ENCODE measurements at places on chromosomes 5 and 9. TPM values are rescaled to one million over a fixed set of nuclear protein-coding genes. Genes with fewer than 3 reads are reported as not detected.

Gene DBN1
- polyA plus RNA-seq, result 355 TPM

Gene NFX1
- polyA plus RNA-seq, result 27.8 TPM

Gene CDC20B
- 0.07 TPM for polyA plus RNA-seq

Gene TEX48
- polyA plus RNA-seq, result not detected

Gene CCL27
- polyA plus RNA-seq, result 0.57 TPM

DNA sequence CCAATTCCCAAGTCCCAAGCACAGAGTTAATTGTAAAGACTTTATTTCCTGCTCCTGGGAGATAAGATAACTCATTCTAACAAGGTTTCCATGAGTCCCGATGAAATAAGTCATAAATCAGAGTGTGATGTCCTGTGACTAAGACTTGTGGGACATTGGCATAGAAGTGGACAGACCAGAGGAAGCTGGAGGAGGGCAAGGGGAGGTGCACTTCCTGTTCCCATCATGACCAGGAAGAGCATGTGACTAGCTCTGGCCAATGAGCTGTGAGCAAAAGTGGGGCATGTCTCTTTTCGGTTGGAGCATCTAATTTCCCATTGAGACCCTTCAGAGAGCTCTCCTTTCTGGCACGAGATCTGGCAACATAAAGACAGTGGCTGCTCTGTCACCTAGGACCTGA lies 100.4 kb downstream of the ZNF354C start:
- no peak for DNase-seq

GRCh38 chr5:176832162-176832561 lies 21.8 kb downstream of the UNC5A start:
- DNase-seq, result no peak
